Skin of body (tissue), 3 donors: ENCODE measurements at places on chromosomes 2 and 18. TPM values are rescaled to one million over a fixed set of nuclear protein-coding genes. Genes with fewer than 3 reads are reported as not detected.

CGREF1 gene
- total RNA-seq = 6.7 TPM

GRHL1 gene
- 93.0 TPM for total RNA-seq

AGAP1 gene
- total RNA-seq = 25.6 TPM

LHCGR gene
- total RNA-seq = 1.5 TPM

DRC1 gene
- total RNA-seq = not detected
